ENCODE measurements at places on chromosomes 3 and 15.

GRCh38 chr15:45116482-45117307, 2.6 kb downstream of the DUOXA2 start:
- no peak for DNase-seq

- DNase-seq = no peak
Measured at GRCh38 chr3:11154953-11155325, 646 bp downstream of the HRH1 start.

DNA sequence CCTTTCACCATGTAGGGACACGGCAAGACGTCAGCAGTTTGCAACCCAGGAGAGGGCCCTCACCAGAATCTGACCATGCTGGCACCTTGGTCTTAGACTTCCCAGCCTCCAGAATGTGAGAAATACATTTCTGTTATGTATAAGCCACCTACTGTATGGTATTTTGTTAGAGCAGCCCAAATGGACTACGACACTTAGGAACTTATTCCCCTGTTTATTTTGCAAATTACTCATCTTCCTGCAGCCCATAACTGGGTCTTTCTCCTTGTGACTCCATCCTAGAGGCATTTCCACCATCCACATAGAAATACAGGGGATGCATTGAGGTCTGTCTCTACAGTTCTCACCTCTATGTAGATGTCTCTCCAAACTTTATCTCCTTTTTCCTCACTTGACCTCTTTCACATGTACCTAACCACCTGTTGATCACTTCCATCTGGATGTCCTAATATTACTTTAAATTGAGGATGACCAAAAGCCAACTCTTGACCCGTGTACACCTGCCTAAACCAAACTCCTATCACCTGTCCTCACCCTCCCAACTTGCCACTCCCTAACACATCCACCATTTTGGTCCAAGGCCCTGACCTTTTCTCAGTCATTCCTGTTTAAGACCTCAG, 406.0 kb upstream of the WNT5A start:
- DNase-seq = no peak

GRCh38 chr3:77967621-77968020, 927.7 kb downstream of the ROBO2 start:
- no peak for DNase-seq

GRCh38 chr15:67744331-67745072, 80.8 kb upstream of the SKOR1 start:
- DNase-seq = no peak

Data from stimulated activated CD4-positive, alpha-beta T cell treated with anti-CD3 and anti-CD28 coated beads, Interleukin-2, amount 100 ng/mL, for 24 hours (primary cell).